Globus pallidus (tissue), 1 donor: ENCODE measurements at places on chromosomes 13 and 19.

DNA sequence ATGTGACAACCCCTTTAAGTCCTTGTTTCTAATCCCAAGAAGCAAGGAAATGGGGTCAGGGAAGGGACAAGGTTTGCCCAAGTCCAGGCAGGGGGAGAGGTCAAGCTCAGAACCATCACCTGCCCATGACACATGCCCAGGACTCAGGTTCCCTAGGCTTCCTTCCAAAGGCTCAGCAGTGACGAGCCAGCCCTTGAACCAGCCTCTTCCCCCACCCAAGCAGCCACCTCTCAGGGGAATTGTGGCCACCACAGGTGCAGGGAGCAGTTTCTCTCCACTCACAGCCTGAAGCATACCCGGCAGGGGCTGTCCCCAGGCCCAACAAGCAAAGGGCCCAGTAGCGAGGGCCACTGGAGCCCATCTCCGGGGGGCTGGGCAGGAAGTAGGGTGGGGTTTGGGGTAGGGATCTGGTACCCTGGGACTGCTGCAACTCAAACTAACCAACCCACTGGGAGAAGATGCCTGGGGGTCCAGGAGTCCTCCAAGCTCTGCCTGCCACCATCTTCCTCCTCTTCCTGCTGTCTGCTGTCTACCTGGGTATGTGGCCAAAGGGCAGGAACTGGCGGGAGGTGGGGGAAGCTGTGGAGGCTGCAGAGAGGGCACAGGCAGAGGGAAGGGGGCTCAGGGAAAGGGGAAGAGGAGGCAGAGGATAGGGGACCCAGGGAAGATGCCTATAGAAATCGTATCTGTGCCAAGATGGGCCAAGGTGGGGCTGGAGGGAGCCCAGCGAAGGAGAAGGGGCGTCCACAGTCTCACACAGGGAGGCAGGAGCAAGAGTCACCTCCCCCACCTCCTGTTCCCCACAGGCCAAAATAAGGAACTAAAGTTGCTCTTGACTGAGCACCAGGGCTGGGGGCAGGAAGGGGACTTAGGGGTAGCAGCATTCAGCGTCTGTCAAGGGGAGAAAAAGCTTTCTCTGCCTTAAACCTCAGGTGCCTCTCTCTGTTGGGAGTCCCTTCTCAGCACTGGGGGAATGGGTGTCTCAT is at the start of gene CD79A:
Gene CD79A, plus strand, starts transcription at position 433 of the 986 bp plus-strand sequence. Its CDS starts 26 bp downstream, at position 459.
- DNase-seq: no peak

GRCh38 chr13:111639196-111639705 is 318.8 kb downstream of the TEX29 start:
- DNase-seq: no peak

DNA sequence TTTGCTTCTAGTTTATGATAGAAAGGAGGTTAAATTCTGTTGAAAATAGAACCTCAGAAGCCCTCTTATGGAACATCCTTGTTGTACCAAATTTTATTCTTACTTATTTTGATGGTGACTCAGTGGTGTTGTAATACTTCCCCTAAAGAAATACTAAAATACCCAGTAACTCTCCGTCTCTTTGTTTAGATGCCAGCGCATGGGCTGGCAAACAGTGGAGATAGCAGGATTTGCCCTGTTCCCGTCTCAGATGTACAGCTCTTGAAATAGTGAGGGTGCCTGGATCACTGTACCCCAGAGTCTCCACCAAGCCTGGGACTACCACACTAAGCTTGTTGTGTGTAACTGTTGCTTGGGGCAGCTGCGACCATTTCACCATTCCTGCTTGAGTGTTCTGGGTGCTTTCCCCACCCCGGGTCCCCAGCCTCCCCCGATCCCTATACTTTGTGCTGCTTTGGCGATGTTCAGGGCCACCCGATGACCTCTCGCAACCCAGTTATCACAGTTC is 67.0 kb upstream of the TEX29 start:
- DNase-seq: no peak

DNA sequence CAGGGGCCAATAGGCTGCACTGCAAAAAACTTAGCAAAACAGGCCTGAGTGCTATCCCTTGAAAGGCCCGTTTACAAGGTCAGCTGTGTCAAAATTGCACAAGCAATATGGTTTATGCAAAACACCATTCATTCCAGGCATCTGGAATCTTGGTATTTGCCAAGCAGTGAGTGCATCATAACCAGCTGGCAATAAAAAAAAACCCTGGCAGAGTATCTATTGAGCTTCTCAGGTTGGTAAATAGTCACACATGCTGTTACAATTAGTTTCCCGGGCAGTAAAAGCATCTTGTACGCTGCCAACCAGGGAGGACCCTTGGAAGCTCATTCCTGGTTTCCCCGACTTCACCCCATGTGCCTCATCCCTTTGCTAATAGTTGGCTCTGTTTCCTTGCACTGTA is 21.3 kb downstream of the ZNF77 start:
- no peak for DNase-seq

GRCh38 chr13:82259284-82259683 is 1623.0 kb downstream of the SLITRK1 start:
- no peak for DNase-seq
